ENCODE measurements at places on chromosomes 3 and 15.

GRCh38 chr3:183464480-183464879, 36.1 kb upstream of the MCF2L2 start:
- DNase-seq, result no peak

DNA sequence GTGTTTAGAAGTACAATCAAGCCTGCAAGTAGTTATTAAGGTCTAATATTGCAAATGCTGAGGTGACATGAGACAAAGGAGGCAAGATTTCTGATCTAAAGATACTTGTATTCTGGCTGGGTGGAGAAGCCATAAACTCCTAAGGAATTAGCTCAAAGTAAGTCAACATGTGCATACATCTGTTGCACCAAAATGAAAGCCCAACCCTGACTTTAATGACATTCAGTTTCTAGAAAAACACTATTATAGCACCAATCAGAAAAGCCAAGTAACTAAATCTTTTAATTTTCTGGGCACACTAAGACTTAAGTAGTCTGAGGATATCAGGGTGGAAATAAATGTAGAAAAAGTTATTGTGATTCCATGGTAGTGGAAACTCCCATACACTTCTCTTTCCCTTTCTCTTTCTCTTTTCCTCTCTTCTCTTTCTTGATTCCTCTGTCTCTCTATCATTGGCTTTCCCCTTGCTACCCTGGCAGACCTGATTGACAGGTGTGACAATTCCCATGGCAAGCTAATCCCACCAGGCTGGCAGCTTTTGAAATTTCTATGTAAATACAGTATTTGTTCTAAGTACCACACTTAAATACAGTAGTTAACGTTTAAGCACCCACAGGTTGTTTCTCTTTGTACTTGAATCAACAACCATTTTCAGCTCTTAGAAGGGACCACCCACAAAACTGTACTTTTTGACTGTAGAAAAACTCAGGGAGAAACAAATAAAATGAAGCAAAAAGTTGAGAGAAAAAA, 528.4 kb upstream of the SEMA6D start:
- no peak for DNase-seq

GRCh38 chr3:50356553-50356952, 2.8 kb downstream of the TMEM115 start:
- peak; percentile 73 for DNase-seq

DNA sequence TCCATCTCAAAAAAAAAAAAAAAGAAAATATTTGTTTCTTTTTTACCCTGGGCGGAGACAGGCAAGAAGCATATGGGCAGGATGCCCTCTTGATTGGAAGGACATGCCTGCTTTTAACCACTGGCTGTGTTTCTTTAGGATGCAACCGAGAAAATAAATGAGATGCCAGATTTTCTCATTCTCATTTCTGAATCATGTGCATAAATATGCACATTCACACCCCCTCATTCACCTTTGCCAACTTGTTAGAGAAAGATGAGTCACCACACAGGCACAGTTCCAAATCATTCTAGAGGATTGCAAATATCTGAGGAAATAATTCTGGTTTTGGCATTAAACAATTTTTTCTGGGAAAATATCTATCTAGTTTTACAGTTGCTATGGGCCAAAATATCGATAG, 3.3 kb downstream of the LIPH start:
- DNase-seq, result no peak

DNA sequence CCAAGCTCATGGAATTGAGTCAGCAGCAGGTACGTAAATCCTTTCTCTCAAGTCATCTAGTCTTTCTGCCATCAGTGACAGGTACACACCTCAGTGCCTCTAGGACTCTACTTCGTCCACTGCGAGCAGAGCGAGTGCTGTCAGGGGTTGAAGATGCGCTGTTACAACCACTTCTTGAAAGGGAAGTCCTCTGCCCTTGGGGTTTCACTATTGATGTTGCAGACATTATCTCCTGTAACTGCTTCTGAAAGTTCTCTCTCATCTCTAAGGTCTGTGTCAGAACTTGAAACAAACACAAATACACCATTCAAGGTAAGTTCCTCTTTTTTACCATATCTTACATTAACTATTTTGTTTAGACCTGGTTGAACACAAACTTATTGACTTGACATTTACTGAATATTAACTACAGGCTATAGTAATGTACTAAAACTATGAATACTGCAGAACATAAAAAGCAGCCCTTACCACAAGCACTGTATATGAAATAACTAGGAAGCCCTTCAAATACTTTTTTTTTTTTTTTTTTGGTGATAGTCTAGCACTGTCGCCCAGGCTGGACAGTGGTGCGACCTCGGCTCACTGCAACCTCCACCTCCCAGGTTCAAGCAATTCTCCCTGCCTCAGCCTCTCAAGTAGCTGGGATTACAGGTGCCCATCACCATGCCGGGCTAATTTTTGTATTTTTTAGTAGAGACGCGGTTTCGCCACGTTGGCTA, 41.5 kb downstream of the TOPBP1 start:
- DNase-seq, result no peak

Measured in inflammatory macrophage (primary cell).